ENCODE measurements at places on chromosomes 7 and 10. TPM values are rescaled to one million over a fixed set of nuclear protein-coding genes. Genes with fewer than 3 reads are reported as not detected.
A peak's percentile ranks its signal among the peaks of the same experiment; 100 is the strongest.

HSPB1 gene
- 157 TPM for total RNA-seq

GRCh38 chr10:20110125-20111100 lies 294.2 kb downstream of the PLXDC2 start:
- DNase-seq, result no peak

- peak; percentile 65 for DNase-seq
These were observed 86.1 kb upstream of the DNAJB6 start for GRCh38 chr7:157250605-157251228.

- no peak for DNase-seq
These were observed 195.1 kb upstream of the HABP2 start for GRCh38 chr10:113357681-113358300.

DNA sequence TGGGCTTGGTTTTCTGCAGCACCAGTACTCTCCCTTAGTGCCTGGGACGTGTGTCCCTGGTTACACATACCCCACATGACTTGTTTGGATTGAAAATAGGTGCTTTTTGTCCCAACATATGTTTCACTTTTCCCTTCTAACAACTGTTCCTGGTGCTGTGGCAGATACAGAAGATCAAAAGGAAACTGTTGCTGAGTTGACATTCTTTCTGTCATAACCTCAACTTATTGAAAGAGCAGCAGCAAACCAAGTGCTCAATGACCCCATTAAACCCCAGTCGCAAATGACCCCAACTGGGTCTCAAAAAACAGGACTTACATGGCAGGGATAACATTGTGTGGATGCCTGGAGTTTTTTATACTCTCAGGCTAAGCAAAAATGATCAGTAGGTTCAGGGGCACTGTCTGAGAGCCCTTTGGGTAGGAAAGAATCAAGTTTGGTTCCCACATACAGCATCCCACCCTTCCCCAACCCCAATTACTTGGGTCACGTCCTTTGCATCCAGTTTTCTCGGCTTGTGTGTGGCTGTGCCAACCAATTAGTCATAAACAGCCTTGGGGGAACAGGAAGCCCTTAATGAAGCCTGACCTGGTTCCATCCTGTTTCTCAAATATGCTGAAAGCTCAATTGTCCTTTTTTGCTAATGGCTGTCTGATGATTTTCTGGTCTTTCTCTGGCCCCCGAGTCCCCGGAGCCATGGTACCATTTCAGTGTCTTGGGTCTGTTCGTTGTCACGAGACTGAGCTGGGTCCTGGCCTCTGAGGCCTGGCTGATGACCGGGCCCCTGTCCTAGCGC lies 4.9 kb downstream of the HKDC1 start:
- peak; percentile 89 for DNase-seq

- no peak for DNase-seq
These were observed 45.1 kb downstream of the ZNF33B start for GRCh38 chr10:42593284-42593683.

DNA sequence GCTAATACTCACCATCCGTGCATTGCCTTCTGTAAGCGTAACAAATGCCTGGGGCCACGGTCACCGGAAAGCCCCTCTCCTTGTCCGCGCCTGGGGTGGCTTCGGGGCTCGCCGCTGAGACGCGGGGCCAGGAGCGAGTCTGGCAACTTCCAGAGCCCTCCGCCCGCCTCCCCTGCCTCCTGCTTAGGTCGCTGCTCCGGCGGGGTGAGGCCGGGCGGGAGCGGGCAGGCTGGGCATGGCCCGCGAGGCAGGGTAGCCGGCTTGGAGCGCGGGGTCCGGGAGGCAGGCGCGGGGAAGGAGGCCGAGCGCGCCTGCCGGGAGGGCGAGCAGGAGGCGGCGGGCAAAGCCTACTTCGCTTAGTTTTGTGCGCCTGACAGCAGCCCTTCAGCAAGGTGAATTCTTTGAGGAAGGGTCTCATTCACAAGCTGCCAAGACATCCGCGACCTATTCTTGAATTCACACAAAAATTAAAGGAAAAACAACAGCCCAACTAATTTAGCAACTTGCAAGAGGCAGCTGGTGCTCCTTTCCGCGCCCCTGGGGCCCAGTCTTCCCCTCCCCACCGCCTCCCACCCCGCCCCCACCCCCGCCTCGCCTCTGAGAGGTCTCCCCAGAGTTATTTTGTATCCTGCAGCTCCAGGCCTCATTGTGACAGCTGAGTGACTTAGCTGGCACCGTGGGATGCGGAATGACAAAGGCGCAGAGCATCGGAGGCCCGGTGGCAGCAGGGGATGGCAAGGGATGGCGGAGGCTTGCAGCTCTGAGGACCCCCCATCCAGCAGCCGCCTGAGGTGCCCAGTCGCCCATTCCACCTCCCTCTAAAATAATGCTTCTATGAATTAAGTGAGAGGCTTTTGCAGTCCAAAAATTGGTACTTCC lies 12.8 kb upstream of the KAT6B start:
- no peak for DNase-seq

- DNase-seq, result no peak
These were observed 318.3 kb downstream of the MDFIC start for GRCh38 chr7:115240242-115240641.

GRCh38 chr10:112973046-112973445 lies 23.0 kb downstream of the TCF7L2 start:
- no peak for DNase-seq

CTTNBP2 gene
- total RNA-seq, result 0.48 TPM

- DNase-seq, result no peak
These were observed 517.6 kb downstream of the KCNMA1 start for GRCh38 chr10:77120012-77120411.

DNA sequence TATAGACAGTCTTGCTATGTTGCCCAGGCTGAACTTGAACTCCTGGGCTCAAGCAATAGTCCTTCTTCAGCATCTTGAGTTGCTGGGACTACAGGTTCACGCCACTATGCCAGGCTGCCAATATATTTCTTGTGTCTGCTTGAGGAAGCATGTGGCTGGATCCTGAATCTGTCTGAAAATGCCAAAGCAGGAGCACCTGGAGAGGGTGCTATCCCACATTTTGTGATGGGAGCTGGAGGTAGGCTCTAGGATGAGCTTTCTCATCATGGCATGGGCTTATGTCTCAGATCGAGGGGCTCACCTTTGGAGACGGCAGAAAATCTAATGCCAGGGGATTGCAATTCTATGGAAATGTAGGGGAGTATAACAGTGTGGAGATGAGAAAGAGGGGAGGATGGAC lies 744.2 kb downstream of the GRID1 start:
- DNase-seq, result no peak
